Kasumi-1 (cell line): ENCODE measurements at places on chromosomes 5 and 9.

GRCh38 chr9:5631026-5631425, 2.1 kb downstream of the RIC1 start:
- no peak for DNase-seq

DNA sequence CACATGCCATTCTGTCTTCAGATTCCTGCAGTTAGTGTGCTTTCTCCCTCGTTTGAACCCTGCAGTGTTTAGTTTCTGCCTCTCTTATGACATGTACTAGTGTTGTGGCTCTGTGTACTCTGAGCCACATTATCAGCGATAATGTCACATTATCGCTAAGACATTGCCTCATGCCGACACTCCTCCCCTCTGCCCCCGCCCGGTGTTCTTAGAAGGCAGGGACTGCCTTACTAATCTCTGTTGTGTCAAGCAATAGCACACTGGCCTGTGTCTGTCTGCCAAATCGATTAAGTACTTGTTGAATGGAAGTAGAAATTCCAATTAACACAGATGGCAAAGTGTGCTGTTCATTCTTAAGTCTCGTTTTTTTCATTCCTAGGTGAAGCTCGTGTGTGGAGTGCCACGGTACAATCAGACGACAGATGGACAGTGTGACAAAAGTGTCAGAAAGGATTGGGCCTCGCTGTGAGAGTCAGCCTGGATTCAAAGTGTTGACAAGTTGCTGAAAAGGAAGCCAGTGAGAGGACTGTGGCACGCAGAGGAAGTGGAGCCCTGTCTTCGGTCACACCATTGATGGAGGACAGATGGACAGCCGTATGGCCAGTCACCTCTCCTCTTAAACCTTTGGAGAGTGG, 10.5 kb downstream of the PIK3R1 start:
- no peak for DNase-seq

DNA sequence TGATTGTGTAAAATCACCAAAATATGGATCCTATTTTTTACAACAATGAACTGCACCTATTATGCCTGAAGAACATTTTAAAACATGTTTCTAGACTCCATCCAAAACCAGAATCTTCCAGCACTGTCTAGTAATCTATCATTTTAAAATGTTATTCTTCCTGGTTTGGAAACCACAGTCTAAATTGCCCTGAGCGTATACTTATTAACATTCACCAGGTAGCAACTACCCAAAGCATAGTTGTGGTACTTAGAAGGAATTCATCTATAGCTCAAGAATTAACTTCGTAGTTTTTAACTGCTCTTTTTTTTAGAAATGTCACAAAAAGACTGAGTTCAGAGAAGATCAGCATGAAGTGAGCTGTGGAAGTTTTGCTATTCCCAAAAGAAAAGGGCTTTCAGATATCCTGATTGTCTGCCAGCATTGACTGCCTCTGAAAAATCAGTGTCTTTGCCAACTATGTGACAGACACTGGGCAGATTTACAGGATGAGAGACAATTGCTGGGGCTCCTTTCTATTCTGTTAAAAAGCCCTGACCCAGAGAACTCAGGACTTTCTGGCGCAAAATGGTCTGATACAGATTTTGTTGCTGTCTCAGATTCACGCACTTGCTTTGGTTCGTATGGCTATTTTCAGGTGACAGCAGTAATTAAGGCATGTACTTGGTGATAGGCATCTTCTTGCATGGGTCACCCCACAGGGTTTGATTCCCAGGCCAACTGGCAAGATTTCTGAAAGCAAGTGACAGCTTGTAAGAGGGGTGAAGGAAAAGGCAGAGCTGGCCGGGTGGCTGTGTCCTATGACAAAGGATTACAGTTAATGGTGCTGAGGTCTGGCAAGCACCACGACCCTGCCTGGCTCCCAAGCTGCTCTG, 152.5 kb upstream of the RAI14 start:
- no peak for DNase-seq

GRCh38 chr5:111238431-111239225, 14.4 kb downstream of the CAMK4 start:
- DNase-seq = no peak

DNA sequence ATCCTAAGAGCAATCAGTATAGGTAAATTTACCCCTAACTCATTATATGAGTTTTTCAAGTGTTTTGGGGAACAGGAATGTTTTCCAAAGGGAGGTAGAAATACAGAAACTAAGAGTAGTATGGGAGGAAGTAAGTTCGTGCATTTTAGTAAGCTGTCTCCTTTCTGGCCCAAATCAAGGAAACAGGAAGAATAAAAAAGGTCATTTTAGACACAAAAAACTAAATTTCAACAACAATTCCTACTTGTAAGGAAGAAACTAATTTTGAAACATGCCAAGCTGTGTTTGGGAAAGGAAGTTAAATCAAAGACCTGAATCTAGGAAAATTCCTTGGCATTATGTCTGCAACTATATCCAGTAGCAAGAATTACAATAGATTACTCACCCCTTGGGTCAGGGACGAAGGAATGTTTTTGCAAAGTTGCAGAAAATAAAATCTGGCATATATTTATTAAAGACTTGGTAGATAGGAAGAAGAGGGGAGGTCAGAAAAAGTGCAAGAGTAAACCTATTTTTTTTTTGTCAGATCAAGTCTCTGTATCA, 6.5 kb upstream of the RPS6 start:
- no peak for DNase-seq

DNA sequence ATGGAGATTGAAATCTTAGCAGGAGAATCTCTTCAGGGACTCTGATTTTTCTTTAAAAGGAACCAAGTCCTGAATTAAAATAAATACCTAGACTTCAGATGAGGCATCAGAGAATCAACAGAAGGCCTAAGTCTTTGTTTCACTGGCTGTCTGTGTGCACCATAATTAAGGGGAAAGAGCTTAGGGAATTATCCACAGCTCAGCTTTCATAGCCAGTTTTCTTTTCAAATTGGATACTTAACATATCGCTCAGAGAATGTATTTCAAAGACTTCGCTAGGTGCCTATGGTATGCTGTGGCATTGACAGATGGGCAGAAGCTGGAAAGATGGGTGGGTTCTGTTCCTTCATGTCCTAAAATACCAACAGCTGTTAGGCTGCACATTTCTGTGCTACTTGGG, 325.8 kb downstream of the TMEM38B start:
- no peak for DNase-seq

DNA sequence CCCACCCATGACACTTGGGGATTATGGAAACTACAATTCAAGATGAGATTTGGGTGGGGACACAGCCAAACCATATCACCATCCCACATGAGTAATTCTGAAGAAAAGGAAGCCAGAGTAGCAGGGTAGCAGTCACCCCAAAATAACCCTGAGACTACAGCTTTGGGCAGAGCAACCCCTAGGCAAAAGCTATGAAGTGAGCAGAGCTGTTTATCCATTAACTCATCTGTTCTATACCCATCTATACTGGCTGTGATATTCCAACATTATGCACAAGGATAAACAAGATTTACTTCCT, 12.3 kb upstream of the REEP5 start:
- DNase-seq = no peak

GRCh38 chr5:111280282-111280951, 56.2 kb downstream of the CAMK4 start:
- no peak for DNase-seq

DNA sequence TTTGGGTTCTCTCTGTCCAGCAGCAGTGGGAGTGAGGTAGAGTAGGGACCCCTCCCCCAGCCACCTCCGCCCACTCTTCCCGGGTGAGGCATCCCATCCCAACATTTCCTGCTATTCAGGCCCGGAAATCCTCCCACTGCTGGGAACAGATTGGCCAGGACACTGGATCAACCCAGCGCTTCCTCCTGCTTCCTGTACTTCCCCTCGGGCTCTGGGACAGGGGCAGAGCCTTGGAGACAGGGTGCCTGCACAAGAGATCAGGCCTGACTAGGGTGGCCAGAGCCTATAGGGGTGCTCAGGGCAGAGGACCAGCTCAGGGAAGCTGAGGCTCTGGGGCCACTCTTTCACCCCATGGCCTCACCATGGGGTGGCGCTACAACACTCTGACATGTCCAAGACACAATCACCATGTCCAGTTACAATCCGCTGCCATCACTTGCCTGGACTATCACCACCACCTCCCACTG, 14.5 kb downstream of the SH2D3C start:
- no peak for DNase-seq

DNA sequence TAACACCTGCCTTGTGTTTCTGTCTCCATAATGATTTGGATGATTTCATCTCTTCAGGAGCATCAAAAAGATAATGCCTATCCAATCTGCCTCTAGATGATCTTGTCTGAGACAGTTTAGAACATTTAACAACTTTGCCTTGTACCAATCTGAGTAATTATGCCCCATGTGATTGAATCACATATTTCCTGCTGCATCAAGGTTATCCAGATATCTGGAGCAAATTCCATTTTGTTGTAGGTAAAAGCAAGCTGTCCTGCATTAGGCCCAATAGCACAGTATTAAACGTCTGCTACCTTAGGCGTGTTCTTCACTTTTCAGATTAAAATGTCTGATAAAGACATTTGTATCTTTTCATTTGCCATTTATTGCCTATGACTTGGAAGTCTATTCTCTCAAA, 54.1 kb upstream of the MARCHF11 start:
- no peak for DNase-seq

DNA sequence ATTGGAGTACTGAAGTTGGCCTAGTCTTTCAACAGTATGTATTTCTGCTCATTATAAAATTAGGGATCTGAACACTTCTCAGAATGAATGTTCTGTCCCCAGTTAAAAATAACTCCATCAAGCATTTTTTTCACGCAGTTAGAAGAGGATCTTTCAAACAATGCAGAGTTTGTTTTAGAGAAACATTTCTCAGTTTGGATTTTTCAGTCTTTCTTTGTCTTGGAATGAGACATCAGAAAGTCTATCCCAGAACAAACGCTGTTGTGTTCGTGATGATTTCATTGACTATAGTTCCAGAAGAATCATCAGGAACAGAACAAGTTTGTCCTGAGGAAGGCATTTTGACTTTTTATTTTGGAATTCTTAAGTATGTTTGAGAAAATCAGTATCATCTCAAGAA, 218.7 kb downstream of the ARRDC3 start:
- DNase-seq = no peak

GRCh38 chr9:111400564-111400898, 70.5 kb upstream of the OR2K2 start:
- no peak for DNase-seq

DNA sequence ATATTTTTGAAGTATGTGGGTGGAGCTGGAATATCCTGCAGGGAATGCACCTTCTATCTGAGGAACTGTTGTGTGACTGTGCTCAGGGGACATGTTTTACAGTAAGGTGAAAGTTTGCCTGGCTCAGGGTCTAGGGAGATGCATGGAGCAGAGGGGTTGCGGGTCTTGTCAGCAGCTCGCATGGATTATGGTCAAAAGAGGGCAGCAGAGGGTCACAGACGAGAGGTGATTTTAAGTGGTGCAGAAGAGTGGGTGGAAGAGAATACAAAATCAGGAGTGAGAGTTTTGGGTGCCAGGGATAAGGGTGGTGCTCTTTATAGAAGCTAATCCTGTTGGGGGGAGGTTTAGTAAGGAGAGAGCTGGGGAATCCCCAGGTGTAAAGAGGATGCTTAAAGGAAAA, 53.5 kb upstream of the GRIN3A start:
- peak; percentile 76 for DNase-seq

- DNase-seq = no peak
Observed at GRCh38 chr5:107149243-107150005, 521.3 kb downstream of the EFNA5 start.

DNA sequence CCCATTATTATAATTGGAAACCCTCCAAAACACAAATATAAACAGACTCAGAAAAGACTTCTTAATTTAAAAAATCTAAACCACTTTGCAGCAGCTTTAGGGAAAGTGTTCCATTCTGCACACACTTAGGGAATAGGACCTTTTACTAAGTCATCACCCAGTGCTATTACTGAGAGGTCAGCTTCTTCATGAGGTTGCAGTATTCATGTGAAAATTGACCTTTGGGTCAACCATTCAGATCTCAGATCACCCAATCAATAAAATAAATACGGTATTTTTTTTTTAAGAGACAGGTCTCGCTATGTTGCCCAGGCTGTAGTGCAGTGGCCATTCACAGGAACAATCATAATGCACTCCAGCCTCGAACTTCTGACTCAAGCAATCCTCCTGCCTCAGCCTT, 21.8 kb downstream of the NR6A1 start:
- DNase-seq = no peak

- DNase-seq = peak; percentile 8
Observed at GRCh38 chr9:126722922-126723806, 81.7 kb upstream of the ZBTB43 start.

- no peak for DNase-seq
Observed at GRCh38 chr9:68740561-68740960, 35.5 kb downstream of the PIP5K1B start.
